T-helper 2 cell (primary cell): ENCODE measurements at places on chromosomes 3 and 15.

- DNase-seq: no peak
Observed at GRCh38 chr3:53688989-53689388, 157.2 kb downstream of the CHDH start.

- no peak for DNase-seq
Observed at GRCh38 chr15:91632176-91632575, 221.3 kb upstream of the SLCO3A1 start.

GRCh38 chr3:191141728-191142127, 57.3 kb upstream of the OSTN start:
- DNase-seq: no peak

- no peak for DNase-seq
Observed at GRCh38 chr15:90305932-90306331, 40.5 kb downstream of the NGRN start.

GRCh38 chr3:130640027-130640426, 106.6 kb downstream of the PIK3R4 start:
- no peak for DNase-seq

DNA sequence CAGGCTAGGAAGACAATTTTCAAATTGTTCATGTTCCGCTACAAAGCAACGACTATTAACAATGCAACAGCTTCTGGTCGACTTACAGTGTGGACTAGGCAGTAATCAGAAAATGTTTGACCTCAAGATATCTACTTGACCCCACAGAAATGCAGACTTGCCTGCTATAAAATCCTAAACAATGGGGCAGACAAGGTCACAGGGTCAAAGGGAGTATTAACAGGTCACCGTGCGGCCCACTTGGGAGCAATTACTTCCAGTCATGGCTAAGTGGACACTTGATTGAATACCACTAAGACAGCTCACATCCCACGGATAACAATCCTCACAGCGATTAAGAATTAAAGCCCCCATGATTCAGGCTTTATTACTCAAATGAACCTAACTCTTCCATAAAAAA, 58.9 kb downstream of the FOXP1 start:
- no peak for DNase-seq

- no peak for DNase-seq
Observed at GRCh38 chr15:45386420-45386819, 8.1 kb upstream of the GATM start.

DNA sequence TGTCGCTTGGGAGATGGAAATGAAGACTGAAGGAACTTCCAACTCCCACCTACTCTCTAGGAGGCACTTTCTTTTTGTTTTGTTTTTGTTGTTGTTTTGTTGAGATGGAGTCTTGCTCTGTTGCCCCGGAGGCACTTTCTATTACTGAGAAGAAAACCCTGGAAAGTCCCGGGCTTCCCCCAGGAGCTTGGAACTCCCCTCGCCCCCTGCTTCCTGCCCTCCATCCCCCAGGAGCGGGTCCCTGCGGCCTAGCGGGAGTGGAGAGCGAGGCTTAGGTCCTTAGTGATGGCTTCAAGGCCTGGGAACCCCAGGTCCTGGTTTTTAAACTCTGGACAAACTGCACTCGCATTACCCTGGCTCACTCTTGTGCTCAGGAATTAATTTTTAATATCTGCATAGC, 195.7 kb downstream of the OCA2 start:
- no peak for DNase-seq

DNA sequence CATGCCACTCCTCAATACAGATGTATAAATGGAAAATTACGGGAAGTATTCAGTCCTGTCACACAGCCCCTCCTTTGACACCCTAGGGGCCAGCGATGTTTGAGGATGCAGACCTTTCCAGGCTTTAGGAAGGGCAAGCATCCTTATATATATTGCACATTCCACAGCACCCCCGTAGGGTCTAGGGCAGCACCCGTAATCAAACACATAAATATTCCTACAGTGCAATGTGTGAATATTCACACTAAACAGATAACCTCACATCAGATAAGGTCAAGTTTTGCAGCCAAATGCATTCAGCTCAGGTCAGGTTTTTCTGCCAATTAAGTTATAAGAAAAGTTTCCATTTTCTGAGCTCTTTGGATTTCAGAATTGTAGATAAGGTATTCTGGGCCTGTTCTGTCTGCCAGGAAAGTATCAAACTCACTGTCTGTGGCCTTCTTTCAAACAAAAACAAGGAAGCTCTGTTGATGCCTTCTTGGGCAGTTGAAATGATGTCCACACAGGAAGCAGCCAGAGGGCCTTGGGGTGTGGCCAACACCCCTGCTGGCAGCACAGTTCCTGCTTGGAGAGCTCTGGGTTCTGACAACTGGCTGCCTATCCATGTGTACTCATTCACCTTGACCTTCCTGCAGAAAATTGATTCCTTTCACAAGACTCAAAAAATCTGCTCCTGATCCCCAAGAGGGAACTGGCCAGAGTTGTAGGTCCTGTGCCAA, 427.0 kb downstream of the NTRK3 start:
- no peak for DNase-seq

- DNase-seq: no peak
Observed at GRCh38 chr3:15434756-15435155, 7.4 kb downstream of the EAF1 start.

- DNase-seq: no peak
Observed at GRCh38 chr3:39519103-39519502, 51.6 kb downstream of the MOBP start.

DNA sequence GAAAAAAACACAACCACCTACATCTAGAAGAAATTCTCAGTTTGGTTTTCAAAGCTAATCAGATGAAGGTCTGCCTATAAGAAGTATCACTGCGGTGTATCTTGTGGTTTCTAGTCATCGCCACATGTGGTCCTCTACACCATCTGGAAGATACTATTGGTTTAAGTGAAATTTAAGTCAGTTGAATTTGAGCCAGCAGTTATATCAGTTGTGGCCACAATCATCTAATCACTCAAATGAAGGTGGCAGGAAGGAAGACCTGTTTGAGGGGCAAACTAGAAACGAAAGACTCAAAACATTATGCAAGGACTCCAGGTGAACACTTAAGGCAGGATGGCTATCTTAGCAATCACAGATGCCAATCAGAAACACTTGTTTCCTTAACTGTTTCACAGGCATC, 48.7 kb downstream of the ETV5 start:
- DNase-seq: peak; percentile 83

- no peak for DNase-seq
Observed at GRCh38 chr3:160130950-160131349, 94.3 kb upstream of the C3orf80 start.

GRCh38 chr3:10815487-10815886, 541 bp upstream of the SLC6A11 start:
- DNase-seq: no peak
